ENCODE measurements at places on chromosomes 4 and X.

GRCh38 chr4:188869581-188869980 lies 730.3 kb downstream of the TRIML1 start:
- DNase-seq = no peak

GRCh38 chr4:40000711-40001110 lies 23.0 kb upstream of the PDS5A start:
- DNase-seq = no peak

DNA sequence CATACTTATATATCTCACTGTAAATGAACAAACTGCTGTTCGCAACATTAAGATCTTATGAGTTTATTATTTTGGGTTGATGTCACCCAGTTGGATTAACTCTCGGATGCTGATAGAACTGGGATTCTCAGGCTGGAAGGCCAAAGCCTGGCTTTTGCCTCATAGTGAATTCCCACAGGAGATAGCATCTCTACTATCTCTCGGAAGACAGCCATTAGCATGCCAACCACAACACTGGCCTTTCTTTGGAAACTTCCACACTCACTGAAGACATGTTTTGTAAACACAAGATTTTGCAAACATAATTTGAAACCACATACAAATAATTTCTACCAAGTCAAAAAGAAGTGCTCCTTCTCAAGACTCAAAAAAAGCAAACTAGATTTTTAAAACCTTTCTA lies 4.5 kb upstream of the ATP6AP2 start:
- no peak for DNase-seq

- no peak for DNase-seq
Measured at GRCh38 chr4:121827853-121828252, 4.2 kb upstream of the CCNA2 start.

DNA sequence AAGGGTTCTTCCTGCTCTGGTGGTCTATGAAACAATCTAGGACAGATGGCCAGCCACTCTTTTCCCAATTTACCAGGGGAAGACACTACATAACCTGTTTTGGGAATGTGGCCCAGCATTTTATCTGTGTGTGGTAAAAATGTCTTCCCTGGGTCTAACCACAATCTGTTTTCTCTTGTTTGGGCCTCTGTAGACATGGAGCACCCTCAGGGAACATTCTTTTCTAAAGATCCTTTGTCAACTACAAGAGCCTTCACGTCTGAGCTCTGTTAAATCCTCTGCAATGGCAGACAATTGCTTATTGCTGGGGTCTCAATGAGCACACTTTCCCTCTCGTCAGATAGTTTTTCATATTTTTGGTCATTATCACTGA lies 35.5 kb downstream of the PLAC1 start:
- no peak for DNase-seq

All from right renal pelvis (tissue), 4 donors.